Stimulated activated CD4-positive, alpha-beta T cell treated with anti-CD3 and anti-CD28 coated beads, Interleukin-1b, Interleukin-23, amount 100 ng/mL, for 1 hour (primary cell): ENCODE measurements at places on chromosomes 4 and X.

- no peak for DNase-seq
Observed at GRCh38 chr4:141058591-141059512, 74.4 kb downstream of the RNF150 start.

DNA sequence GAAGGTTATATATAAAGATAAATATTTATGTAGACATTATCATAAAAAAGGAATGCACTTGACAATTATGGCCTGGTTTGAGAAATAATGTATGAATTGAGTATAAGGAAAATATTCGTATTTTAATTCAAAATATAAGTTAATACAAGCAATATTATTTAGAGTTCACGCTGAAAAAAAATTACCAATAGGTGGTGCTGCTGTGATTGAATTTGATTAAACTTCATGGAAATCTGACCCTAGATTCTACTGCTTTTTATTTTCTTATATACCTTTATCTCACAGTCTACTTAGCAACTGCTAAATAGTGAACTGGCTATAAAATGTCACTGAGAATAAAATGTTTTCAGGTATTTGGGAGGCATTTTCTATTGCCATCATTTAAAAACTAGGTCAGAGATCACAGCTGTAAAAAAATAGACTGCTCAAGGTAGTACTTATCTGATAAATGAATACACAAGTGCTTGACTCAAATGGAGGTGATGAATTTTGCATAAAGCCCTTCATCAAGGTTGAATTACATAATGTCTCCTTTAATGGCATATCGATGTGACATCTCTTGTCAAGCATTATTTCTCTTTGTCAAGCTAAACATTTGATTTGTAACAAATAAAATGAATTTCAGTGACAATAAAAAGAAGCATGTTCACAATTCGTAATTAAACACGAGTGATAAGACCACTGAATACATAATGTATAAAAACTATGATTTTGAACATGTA is 1638.8 kb upstream of the PCDH7 start:
- DNase-seq, result no peak

- DNase-seq, result no peak
Observed at GRCh38 chrX:23765449-23765848, 17.5 kb upstream of the SAT1 start.

GRCh38 chr4:91754716-91755115 is 549.0 kb upstream of the GRID2 start:
- DNase-seq, result no peak

DNA sequence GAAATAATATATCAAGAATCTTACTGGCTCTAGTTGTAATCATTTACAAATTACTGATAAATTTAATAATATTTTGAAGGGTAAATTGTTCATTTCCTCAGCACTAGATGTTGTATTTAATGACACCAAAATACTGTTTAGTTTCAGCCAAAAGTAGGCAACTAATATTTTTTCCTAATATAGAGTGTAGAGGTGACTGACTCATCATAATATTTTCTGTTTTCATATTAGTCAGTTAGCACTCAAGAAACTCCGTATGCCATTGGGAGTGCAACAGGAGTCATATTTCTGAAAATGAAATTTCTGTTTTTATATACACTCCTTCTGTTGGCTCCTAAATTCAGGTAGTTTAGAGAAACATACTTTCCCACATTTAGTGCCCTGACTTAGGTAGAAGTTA is 36.6 kb upstream of the PTPN13 start:
- DNase-seq, result no peak

DNA sequence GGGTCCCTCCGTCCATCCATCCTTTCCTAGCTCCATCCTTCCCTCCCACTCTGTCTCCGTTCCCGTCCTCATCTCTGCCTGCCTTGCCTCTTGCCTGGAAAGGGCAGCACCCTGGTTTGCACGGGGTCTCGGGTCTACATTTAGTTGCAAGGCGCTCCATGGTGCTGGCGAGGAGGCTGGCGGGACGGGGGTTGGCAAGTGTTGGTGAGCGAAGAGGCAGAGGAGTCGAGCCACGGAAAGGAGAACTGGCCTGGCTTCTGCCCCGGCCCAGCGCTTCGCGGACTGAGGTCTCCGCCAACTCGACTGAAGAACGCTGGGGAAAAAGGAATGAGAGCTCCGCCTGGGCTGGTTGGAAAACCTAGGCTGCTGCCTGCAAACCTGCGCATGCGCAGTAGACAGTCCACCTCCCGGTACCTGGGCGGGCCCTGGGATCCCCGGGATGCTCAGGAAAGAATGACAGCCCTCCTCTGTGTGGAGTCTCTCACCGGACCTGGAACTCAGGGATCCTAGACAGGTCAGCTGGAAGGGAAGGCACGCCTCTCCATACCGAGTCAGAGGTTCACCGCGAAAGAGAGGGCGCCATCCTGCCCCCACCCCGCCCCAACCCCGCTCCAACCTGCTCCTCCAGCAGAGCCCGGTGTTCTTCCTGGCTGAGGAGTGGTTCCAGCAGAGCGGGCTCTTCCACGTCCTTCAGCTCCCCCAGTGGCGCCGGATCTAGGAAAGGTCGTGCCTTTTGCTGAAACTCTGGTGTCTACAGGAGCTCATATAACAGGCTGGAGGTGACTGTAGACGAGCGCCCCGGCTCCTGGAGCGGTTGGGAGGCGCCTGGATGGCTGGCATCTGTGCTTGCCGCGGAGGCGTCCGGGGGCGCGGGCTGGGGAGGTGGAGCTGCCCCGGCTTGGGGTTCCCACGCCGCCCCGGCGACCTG is 6.0 kb downstream of the FRG2 start:
- no peak for DNase-seq

DNA sequence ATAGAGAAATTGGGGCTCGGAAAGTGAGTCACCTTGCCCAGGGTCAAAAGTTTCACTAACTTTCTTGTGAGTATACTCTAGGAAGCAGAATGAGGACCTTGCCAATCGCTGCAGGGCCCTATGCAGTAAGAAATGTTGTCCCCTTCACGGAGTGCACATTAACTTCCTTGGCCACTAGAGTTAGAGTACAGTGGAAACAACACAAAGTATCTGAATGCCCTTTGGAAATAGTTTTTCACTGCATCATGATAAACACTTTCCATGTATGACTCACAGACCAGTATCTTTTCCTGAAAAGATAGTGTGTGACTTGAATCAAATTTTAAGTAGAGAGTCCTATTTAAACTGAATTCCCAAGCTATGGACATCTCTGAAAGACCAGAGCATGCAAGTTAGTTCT is 45.5 kb upstream of the STK26 start:
- DNase-seq, result no peak

DNA sequence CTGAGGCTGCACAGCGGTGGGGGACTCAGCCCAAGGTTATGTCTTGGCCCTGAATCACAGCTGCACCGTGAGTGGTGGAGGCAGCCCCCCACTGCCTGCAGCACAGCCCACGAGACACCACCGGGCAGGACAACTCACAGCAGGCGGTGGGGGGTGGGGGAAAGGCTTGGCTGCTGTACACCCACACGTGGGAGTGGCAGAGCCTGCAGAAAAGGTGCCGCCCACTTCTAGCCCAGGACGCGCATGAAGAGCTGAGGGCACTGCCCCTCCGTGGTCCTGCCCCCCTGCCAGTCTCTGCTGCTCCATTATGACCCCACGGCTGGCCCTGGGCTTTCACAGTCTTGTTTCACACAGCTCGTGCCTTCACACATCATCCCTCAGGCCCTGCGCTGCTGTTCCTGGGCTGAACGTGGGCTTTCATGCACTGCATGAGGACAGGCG is 40.8 kb downstream of the FGFRL1 start:
- DNase-seq, result no peak

GRCh38 chrX:49155243-49155899 is 7.2 kb upstream of the MAGIX start:
- DNase-seq, result no peak

GRCh38 chr4:123419885-123420755 is 23.5 kb downstream of the SPRY1 start:
- no peak for DNase-seq

DNA sequence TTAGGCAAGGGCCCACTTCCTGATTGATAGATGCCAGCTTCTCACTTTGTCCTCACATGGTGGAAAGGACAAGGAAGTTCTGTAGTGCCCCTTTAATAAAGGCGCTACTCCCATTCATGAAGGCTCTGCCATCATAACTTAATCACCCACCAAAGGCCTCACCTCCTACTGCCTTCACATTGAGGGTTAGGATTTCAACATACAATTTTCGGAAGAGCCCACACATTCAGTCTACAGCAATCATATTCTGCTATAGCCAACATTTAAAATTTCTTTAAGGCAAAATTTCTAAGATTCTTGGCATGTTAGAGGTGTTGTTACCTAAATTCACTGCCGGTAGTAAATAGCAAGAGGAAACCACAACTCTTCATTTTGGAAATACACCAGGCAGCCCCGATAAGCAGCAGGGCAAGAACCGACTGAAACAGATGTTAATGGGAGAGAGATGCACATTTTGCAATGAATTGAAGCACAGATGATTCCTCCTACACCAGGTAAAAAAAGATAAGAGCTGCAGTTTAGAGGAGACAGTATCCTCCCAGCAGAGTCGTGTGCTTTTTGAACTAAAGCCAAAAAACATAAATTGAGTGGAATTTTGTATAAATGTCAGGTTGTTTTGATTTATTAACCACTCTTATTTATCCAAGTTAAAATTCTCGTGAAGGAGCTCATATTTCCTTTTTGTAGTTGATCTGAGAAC is 594.9 kb downstream of the KCTD8 start:
- DNase-seq, result no peak

DNA sequence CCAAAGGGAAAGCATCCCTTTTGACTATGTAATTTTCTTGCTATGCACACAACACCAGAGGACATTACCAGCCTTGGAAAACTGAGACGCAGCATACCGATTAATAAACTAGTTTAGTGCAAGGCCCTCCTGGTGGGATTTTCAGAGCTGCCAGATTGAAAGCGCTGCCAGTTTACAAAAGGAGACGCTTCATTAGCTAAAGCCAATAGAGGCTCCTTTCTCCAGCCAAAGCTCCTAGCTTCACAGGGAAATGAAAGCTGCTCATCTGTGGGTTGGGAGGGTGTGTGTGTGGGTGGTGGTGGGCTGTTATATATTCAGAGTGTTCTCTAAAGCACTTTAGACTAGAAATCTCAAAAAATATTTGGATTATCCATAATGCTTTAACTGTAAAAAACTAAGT is 32.4 kb downstream of the SPANXN4 start:
- no peak for DNase-seq
